ENCODE measurements at places on chromosomes 7 and 10.

DNA sequence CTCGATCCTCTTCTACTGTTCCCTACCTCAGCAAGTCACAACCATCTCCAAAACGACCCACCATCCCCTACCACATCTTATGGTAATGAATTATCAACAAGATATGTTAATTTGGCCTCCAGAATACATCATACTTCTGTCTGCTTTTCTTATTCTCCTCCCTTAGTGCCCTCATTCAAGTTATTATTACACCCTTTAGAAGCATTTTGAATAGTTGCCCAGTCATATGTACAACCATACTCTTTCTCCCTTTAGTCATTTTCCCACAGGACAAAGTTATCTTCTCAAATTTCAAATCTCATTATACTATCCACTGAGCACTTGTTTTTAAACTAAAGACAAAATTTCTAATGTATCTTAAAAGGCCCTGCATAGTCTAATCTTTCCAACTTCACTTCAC lies 71.0 kb downstream of the GNAT3 start:
- DNase-seq: no peak

DNA sequence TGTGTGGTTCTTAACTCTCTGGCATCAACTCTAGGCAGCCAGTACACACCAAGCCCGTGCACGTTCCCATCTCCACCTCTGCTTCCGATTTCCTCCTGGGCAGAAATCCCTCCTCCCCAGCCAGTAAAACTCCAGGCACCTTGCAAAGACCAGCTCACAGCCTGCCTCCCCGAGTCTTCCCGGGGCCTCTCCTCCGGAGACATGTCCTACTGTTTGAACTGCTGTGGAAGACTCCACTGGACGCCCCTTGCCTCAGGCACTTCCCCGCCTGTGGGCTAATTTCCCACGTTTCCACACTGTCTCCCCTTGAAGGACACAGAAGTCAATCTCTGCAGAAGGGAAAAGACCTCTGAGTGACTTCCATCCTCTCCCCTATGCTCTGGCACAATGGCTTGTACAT lies 210.7 kb upstream of the FRMD4A start:
- no peak for DNase-seq

DNA sequence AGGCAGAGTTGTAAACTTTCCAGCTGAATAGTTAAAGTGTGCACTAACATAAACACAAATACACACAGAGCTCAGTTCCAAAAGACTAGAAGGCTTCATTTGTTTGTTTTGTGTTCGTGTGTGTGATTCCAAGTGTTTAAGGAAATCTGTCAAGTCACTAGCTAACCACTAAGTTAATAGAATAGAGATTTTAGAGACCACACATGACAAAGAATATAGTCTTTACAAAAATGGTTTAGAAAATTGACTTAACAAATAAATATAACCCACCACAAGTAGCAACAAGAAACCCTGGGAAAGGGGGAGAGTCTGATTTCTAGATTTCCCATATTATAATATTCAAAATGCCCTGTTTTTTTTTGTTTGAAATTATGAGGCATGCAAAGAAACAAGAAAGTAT lies 209.4 kb downstream of the FZD1 start:
- no peak for DNase-seq

- no peak for DNase-seq
Measured at GRCh38 chr10:15331461-15331860, 39.6 kb downstream of the FAM171A1 start.

- DNase-seq: no peak
Measured at GRCh38 chr10:100502926-100503494, 16.7 kb downstream of the SEC31B start.

- DNase-seq: no peak
Measured at GRCh38 chr7:85796956-85797355, 610.1 kb upstream of the SEMA3D start.

DNA sequence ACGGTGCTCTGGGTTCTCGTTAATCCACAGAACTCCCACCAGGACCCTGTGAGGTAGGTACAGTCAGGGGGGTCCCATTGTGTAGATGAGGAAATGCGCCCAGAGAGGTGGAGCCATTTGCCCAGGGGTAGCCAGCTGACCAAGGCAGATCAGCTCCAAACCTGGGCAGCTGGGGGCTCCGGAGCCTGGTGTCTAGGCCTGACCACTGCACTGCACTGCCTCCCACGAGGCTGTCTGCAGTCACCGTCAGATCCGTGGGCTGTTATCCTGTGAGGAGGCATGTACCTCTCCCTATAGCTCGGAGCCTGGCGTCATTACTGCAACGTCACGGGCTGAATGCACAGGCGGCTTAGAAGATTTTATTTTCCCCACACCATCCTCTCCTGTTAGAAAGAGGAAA lies 411.8 kb upstream of the FOXK1 start:
- DNase-seq: no peak

- DNase-seq: no peak
Measured at GRCh38 chr7:16063716-16064675, 357.3 kb downstream of the CRPPA start.

- no peak for DNase-seq
Measured at GRCh38 chr10:119496273-119496672, 46.2 kb downstream of the RGS10 start.

DNA sequence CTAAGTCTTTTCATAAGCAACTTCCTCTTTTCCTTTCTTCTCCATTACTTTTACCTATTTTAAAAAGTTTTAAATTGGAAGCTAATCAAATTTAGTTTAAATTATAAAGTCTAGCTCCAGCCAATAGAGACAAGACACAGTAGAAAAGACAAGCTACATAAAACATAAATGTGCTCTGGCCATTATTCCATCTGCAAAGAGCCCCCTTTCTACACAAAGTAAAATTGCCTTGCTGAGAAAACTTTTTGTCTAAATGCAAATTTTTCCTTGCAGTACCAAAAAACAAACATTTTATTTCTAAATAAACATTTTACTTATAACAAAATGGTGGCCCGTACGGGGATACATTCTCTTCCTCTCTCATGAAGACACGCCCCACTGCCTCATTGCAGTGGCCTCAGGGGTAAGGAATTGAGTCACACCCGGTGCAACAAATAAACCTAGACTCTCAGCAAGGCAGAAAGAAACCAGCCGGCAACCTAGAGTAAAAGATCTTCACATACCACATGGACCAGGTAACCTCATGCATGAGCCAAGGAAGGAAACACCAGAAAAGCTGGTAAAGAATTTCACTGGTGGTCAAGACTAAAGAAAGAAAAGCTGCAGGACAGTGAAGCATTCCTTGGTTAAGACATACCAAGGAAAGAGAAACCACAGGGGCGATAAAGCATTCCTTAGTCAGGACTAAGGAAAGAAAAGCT lies 71.6 kb upstream of the ZNF746 start:
- DNase-seq: no peak

GRCh38 chr7:25846722-25847121 lies 305.3 kb upstream of the NFE2L3 start:
- DNase-seq: peak; percentile 31

DNA sequence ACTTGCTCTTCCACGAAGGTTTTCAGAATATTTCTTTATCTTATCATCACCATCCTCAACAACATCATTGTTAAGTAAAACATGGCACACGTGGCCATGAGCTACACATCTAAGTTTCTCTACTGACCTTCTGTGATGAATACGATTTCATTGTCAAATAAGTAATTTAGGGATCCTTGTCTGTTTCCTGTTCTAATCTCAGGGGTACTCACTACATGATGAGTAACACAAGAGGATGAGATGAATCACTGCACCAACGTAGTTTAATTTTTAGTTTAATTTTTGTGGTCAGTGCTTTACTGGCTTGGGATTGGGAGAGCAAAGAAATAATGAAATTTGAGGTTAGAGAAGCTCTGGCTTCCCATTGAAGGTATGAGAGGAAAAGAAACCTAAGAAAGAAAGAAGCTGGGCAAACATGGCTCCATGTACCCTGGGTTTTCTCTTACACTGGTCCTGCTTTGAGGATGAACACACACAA lies 461.9 kb upstream of the KLF6 start:
- no peak for DNase-seq

DNA sequence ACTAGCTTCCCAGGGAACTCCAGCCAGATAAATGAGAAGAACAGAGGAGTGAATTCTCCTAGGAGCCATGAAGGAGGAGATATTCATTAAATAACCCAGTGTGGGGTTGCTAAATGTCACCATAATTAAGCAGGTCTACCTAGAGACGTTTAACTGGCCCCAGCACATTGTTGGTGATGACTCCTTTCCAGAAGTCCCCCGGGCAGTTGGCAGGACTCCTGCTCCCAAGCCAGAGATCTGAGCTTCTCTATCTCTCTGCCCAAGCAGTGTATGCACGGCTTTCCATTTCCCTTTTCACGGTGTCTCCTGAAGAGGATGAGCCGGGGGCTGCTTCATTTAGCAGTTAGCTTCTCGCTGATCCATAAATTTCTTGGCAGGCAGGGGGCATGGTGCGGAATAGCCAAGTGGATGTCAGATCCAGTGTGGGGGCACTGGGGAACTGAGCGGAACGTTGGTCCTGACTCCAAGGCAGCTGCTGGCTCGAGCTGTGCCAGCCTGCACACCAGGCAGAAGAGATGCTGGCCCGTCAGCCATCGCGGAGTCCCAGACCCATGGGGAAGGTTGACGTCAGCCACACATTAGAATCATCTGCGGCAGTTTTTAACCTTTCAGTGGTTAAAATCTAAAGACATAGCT lies 142.0 kb upstream of the NPY start:
- no peak for DNase-seq

All from BE2C (cell line).